ENCODE measurements at places on chromosomes 4 and X. TPM values are rescaled to one million over a fixed set of nuclear protein-coding genes. Genes with fewer than 3 reads are reported as not detected.

Gene CPE
- polyA plus RNA-seq: 68.2 TPM

Gene TLR1
- 1.1 TPM for polyA plus RNA-seq

Gene FGA
- polyA plus RNA-seq: 0.32 TPM

Gene LRIT3
- polyA plus RNA-seq: 0.07 TPM

Gene SCOC
- 108 TPM for polyA plus RNA-seq

Gene TBX22
- polyA plus RNA-seq: 0.07 TPM

Gene DMP1
- polyA plus RNA-seq: not detected

Gene AREG
- polyA plus RNA-seq: 11.3 TPM

Gene UGT2B10
- not detected for polyA plus RNA-seq

Gene DGAT2L6
- polyA plus RNA-seq: not detected

Gene SSX1
- not detected for polyA plus RNA-seq

All from right cardiac atrium (tissue), 5 donors.